MCF 10A (cell line): ENCODE measurements at places on chromosomes 12 and 14.

DNA sequence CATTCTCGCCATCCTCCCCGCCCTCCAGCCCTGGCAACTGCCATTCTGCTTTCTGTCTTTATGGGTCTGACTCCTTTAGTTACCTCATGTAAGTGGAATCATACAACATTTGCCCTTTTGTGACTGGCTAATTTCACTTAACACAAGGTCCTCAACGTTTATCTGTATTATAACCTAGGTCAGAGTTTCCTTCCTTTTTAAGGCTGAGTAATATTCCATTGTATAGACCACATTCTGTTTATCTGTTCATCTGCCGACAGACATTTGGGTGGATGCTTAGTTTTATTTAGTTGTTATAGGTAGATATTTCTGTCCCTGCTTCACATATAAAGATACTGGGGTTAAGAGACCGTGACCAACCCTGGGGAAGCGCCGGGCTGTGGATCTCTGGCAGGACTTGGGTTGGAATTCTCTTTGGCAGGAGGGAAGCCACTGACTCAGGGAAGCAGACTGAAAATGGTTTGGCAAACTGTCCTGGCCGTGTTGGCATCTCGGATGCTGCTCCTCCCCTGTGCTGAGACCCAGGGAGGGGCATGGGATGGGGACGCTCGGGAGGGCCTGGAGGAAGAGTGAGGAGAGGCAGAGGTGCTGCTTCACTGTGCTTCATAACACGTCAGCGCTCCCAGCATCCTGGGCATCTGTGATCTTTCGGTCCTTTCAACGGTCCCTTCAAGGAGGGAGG is 38.9 kb downstream of the TEAD4 start:
- DNase-seq: no peak

GRCh38 chr12:1297206-1297605 is 297.2 kb downstream of the FBXL14 start:
- no peak for DNase-seq

- no peak for DNase-seq
Observed at GRCh38 chr12:70485704-70486103, 119.6 kb downstream of the KCNMB4 start.

- DNase-seq: peak; percentile 61
Observed at GRCh38 chr14:73457041-73457923, 1.1 kb downstream of the NUMB start.

DNA sequence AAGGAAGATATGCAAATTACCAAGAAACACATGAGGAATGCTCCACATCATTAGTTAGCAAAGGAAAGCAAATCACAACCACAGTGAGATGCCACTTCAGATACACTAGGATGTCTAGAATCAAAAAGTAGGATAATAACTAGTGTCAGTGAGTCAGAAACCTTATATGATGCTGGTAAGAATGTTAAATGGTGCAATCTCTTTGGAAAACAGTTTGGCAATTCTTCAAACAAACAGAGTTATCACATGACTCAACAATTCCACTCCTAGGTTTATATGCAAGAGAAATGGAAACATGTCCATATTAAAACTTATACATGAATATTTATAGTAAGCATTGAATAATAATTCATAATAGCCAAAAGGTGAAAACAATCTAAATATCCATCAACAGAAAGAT is 220.9 kb downstream of the FOXG1 start:
- DNase-seq: peak; percentile 5

DNA sequence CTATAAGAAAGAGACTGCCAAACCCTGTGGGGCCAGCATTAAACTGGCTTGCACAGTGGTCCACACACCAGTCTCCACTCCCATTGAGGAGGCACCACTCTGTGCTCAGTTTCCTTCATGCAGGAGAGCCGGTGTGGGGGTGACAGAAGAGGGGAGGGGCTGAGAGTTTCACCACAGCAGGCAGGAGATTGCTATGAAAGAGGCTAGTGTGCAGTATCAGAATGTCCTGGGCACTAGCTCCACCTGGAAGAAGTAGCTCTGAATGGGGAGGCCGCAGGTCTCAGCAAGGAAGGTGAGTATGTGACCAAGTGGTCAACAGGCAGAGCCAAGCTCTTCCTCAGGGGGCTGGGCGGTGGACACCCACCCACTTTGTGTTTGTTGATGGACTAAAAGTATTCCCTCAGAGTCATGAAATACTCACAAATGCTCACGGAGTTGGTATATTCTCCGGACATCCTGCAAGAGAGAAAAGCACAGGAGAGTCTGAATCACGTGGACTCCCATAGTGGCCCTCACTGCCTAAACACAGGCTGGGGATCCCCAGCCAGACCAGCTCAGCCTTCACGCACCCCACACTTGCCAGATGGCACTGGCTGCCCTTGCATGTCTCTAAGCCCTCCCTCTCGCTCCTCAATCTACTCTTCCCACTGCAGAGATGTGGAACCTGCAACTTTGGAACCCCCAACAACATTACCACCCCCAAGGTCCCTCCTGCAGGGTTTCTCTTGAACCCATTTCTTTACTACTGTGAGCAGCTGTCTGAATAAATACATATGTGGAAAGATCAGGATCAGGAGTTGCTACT is 7.8 kb upstream of the KRT72 start:
- DNase-seq: no peak

- no peak for DNase-seq
Observed at GRCh38 chr14:59455411-59455810, 9.8 kb downstream of the GPR135 start.
